Omental fat pad (tissue), 4 donors: ENCODE measurements at places on chromosomes 12 and 14.

- DNase-seq = no peak
Measured at GRCh38 chr14:92033906-92034687, 5.8 kb downstream of the TRIP11 start.

- DNase-seq = no peak
Measured at GRCh38 chr12:110102255-110102654, 21.9 kb upstream of the IFT81 start.

GRCh38 chr12:112282920-112283319 is 99.3 kb downstream of the HECTD4 start:
- DNase-seq = no peak

- DNase-seq = no peak
Measured at GRCh38 chr12:19008102-19008501, 121.4 kb upstream of the PLEKHA5 start.

DNA sequence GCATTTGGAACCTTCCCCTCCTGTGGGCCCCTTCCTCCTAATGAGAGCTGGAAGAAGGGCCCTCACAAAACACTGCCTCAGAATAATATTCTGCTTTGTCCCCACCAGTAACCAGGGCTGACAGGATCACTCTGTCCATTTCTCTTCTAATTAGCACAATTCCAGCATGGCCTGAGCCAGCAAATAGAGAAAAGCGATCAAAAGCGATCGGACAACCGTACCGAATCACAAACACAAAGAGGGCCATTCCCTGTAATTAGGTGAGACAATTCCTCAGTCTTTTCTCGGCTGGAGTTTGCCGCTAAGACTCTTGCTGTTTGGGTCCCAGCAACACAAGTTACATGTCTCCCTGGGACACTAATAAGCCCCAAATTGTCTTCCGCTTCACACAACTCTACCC is 35.6 kb upstream of the VSX2 start:
- no peak for DNase-seq

- DNase-seq = no peak
Measured at GRCh38 chr14:82134411-82134810, 600.8 kb upstream of the SEL1L start.

- no peak for DNase-seq
Measured at GRCh38 chr14:30999038-30999773, 26.2 kb upstream of the AP4S1 start.

DNA sequence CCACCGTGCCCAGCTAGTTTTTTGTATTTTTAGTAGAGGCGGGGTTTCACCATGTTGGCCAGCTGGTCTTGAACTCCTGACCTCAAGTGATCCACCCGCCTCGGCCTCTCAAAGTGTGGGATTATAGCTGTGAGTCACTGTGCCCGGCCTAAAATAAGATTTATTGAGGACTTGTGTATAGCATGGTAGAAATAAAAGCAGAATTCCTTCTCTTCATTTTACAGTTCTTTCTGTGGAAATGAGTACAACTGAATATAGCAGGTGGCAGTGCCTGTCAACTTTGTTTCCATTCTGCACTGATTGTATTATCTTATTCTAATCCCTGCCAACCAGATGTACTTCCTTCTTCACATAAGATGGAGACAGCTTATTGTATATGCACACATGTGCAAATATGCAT is 41.0 kb downstream of the DIP2B start:
- DNase-seq = no peak

DNA sequence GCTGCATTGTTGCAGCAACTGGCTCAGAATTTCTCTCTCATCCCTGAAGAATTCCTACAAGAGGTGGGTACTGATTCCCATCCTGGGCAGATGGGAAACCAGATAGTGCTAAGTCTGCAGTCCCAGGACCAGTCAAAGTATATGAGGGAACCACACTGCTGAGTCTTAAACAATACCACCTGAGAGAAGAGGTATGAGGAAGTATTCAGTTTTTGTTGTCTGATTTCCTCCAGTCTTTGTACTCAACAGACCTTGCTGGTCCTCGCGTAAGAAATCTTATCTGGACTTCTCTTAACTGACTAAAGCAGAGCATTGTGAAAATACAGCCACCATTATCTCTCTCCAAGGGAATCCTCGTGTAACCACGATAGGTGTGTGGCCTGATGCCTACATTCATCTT is 3.6 kb upstream of the EDDM3A start:
- DNase-seq = no peak

DNA sequence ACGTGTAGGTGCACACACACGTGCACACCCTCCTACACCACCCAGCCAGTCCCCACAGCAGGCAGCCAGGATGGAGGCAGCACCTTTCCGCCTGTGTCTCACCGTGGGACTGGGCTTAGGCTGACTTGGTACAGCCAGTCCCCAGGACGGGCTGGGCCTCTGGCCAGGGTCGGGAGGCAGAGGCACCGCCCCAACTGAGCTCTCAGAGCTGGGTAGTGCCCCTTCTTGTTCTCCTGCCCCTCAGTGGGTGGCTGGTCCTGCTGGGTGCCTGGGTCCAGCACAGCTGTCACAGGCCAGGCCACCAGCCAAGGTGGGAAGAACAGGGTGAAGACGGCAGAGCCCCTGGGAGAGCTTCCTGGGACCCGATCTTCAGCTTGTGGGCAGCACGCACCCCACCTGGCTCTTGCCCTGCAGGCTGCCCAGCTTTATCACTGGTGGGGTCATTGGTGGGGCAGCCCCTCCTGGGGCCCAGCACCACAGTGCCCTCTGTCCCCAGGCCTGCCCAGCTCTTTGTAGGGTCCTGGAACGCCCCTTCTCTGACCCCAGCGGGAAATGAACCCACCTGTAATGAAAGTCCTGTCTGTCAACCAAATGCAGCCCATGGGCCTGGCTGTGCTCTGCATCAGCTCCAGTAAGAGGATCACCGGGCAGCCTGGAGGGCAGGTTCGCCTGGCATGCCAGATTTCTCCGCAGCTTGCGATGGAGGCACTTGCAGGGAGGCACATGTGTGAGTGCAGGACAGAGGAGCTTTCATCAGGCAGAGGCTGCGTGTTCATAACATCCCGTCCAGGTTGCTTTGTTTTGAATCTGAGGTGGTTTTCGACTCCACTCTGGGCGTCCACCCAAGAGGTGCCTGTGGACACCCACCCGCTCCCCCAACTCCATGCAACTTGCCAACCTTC is 14.7 kb downstream of the CDCA4 start:
- DNase-seq = no peak

- no peak for DNase-seq
Measured at GRCh38 chr12:93989949-93990348, 158.4 kb upstream of the PLXNC1 start.

DNA sequence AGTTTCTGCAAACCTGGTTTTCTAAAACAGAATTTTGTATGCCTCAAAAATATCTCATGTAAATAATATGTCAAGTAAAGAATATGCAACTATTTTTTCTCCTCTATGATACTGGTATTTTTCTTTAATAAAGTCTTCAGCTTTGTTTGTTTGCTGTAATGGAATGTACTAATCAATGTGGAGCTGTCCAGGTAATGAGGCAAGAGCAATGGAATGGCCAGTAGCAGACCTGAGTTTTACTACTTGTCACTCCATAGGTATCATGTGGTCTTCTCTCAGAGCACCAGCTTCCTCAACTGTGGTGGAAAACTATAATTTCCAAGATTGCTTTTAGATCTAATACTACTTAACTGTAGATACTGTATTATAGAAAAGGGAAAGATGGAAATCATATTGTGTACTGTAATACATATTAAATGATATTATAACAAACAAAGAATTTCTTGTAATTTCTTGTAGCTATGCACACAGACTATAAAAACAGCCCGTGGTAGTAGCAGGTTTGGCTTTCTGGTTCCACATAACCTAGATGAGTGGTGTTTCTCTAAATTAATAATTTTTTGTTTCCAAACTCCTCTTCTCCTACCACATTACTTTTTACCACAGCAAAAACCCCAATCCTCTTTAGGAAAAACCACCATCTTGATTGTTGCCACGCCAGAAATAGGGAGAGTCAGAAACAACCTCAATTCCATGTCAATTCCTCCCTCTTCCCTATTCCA is 70.6 kb downstream of the KIF21A start:
- no peak for DNase-seq

DNA sequence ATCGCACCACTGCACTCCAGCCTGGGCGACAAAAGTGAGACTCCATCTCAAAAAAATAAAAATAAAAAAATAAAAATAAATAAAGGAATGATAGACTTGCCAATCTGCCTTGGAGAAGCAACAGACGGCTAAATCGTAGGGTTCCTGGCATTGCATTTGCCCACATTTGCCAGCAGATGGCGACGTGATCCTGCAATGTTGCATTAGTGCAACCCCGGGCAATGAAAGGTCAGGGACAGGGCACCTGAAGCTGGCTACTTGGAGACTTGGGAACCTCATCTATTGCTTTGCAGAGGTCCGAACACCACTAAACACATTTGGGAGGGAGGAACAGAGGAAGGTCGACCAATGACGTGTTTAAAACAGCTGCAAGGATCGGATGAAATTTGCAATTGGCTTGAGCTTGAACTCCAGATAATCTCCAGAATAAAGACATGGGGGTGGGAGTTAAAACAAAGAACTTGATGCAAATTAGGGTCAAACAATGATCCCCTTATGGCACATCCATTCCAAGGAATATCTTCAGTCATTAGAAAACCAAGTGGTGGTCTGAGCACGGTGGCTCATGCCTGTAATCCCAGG is 34.6 kb downstream of the SPRING1 start:
- DNase-seq = peak; percentile 41

GRCh38 chr14:50875359-50876070 is 3.7 kb downstream of the ABHD12B start:
- DNase-seq = no peak

DNA sequence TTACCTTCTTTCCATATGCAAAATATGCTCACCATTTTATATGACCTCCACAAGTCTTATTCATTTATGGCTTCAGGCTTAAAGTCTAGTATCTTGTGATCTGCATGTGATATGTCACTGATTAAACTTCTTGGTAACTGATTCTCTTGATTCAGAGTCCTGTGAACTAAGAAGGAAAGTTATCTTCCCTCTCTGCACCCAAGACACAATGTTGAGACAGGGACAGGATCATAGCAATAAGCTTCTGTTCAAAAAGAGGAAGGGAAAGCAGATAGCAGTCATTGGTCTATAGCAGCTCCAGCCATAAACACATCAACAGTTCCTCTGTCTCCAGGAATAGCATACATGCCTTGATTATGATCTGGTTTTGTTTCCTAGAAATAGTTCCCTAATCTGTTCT is 103.1 kb downstream of the UNC79 start:
- no peak for DNase-seq

DNA sequence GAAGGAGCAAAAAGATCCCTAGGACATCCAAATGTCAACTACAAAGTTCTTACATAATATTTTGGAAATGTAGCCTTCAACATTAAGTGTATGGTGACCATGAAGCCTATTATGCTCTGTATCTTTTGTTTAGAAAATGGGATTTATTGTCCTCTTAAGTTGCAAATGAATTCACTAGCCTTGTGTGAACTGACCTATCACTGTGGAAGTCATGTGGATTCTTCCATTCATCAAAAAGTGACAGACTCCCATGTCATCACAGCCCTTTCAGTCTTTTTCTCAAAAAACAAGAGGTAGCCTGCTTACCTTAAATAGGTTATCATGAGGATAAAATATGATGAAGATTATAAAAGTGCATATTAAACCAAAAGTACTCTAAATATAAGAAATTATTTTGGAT is 179.9 kb downstream of the GRIP1 start:
- DNase-seq = no peak

DNA sequence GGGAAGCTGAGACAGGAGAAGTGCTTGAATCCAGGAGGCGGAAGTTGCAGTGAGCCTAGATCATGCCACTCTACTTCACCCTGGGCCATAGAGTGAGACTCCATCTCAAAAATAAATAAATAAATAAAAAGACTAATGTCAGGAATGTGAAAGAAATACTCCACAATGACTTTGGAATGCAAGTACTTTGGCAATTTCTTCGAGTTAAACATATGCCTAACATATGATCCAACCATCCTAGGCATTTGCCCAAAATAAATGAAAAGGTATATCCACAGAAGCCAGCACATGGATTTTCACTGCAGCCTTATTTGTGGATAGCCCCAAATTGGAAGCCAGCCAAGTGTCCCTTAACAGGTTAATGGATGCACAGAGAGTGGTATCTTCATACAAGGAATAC is 357.9 kb upstream of the TMEM132C start:
- DNase-seq = no peak

- no peak for DNase-seq
Measured at GRCh38 chr12:22163594-22163993, 117.6 kb downstream of the CMAS start.

DNA sequence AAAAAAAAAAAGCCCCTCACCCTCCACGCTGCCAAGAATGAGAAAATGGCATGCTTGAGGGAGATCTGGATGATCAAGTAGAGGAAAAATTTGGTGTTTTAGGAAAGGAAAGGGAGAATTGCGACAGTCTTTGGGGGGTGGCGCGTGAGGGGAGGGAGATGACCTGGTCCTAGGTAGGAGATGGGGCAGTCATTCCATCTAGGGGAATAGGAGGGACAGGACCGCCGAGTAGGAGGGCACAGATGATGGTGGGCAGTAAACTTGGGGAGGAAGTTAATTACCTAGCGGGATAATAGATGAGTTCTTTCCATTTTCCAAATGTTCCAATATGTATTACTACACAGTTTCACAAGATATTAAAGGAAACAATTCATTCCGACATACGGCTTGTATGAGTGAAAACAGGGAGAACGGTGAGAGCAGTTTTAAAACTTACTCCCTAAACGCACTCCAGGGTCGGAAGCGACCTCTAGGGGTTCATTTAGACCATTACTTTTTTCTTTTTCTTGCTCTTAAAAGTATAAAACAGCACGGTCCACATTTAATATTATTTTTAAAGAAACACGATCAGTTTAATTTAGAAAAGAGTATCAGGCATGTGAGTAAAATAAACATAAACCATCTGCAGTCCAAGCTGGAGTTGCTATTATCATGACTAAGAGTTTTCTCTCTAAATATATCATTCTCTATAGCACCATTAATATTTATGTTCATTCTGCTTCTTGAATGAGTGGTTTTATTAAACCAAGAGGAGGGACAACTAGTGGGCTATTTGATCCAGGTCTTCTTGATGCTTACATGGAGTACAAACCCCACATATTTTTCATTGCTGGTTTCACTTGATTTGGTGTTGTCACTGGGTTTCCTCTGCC is 3.0 kb upstream of the FNTB start:
- no peak for DNase-seq

DNA sequence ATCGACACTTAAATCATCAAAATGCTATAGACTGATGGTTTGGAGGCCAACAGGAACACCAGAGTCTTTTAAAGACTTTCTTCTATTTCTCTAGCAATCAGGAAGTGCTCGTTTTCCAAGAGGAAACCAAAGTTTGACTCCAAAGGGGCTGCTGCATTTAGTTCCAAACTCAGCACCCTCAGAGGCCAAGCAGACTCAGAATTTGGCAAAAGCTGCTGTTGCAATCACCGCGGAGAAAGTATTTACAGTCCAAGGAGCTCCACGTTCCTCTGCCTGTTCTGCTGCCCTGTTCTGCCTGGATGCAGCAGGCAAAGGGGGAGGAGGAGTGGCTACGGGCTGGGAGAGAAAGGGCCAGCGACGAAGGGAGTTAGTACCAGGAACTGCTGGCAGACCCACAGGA is 325.1 kb downstream of the BCL11B start:
- DNase-seq = no peak
